ENCODE measurements at places on chromosomes 3 and 15.
A peak's percentile ranks its signal among the peaks of the same experiment; 100 is the strongest.

- DNase-seq = no peak
Measured at GRCh38 chr15:65396283-65396964, 18.6 kb upstream of the IGDCC3 start.

DNA sequence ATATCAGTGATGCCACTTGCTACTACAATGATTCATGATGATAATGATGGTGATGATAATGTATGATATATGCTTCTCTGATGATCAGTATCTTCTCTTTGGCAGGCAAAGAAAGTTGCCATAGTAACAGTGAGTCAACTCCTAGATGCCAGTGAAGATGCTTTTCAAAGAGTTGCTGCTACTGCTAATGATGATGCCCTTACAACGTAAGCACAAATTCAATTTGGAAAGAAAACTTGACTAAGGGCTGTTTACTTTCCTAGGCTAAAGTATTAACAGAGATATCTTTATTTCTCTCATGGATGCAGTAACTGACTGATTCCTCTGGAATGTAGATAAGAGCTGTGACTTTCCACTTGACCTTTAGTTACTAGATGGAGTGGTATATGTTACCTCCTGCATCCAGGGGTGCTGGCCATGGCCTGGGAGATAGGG is 27.8 kb downstream of the ADGRG7 start:
- no peak for DNase-seq

- no peak for DNase-seq
Measured at GRCh38 chr15:45164914-45165313, 22.9 kb downstream of the SHF start.

DNA sequence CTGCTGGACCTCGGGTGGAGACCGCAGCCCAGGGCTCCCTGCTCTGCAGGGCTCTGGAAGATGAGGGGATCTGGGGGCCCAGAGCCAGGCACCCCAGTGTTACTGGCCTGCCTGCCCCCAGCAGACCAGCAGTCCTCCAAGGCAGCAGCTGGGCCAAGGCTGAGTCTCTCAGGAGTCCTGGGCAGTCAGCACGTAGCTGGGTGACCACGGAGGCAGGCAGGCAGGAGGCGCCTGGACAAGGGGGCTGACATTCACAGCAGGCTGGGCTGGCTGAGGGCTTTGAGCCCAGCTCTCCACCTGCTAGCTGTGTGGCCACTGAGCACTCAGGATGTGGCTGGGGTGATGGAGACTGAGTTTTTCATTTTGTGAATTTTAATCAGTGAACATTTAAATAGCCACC is 67.9 kb downstream of the IQSEC1 start:
- no peak for DNase-seq

- DNase-seq = no peak
Measured at GRCh38 chr3:70919661-70920060, 607.2 kb upstream of the MDFIC2 start.

- no peak for DNase-seq
Measured at GRCh38 chr3:108352176-108352575, 55.8 kb downstream of the HHLA2 start.

DNA sequence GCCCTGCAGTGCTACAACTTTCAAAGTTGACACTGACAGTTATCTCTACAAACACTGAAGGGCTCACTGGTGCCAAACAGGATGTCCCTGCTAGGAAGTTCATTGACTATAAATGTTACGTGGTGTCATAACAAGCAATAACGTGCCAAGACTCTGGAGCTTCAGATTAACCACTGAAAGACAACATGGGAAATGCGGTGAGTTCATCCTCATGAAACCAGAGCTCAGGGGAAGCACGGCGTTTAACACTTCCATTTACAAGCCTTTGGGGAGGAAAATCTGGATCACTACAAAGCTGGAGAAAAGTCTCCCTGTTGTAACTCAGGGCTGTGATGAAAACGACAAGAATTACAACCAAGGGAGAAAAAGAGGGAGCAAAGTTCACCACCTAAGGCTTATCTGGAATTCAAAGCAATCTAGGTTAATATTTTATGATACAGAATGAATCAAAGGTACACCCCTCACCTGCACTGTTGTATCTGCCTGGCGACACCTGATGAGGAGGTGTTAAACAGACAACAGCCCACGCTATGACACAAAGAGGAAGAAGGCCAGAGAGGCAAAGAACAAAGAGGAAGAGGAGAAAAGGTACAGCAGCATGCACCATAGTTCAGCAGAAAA is 27.0 kb downstream of the SHQ1 start:
- no peak for DNase-seq

GRCh38 chr3:23480329-23480714 is 277.2 kb downstream of the UBE2E2 start:
- DNase-seq = no peak

DNA sequence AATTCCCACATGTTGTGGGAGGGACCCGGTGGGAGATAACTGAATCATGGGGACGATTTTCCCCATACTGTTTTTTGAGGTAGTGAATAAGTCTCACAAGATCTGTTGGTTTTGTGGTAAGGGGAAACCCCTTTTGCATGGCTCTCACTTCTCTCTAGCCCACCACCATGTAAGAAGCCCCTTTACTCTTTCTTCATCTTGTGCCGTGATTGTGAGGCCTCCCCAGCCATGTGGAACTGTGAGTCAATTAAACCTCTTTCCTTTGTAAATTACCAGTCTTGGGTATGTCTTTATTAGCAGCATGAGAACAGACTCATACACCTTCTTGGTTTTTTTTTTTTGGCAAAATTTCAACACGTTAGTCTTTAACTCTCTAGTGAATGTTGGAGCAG is 18.1 kb downstream of the ARL8B start:
- no peak for DNase-seq

GRCh38 chr15:39230205-39230907 is 350.5 kb upstream of the THBS1 start:
- no peak for DNase-seq

- DNase-seq = no peak
Measured at GRCh38 chr3:193701953-193702635, 109.1 kb downstream of the OPA1 start.

GRCh38 chr3:104596551-104596950 is 770.2 kb upstream of the ALCAM start:
- peak; percentile 34 for DNase-seq

- no peak for DNase-seq
Measured at GRCh38 chr3:64223791-64224745, 1.2 kb downstream of the PRICKLE2 start.

GRCh38 chr3:34382859-34383258 is 584.4 kb downstream of the PDCD6IP start:
- DNase-seq = no peak

GRCh38 chr3:57199895-57200297 is at the start of gene HESX1:
TSS of gene HESX1 (minus strand) at chr3:57199978. CDS start at chr3:57199918, 60 bp downstream.
- DNase-seq = no peak

GRCh38 chr3:45026038-45026437 is at the start of gene CLEC3B:
TSS of gene CLEC3B (plus strand) at chr3:45026303. CDS start at chr3:45026363, 60 bp downstream.
- no peak for DNase-seq

DNA sequence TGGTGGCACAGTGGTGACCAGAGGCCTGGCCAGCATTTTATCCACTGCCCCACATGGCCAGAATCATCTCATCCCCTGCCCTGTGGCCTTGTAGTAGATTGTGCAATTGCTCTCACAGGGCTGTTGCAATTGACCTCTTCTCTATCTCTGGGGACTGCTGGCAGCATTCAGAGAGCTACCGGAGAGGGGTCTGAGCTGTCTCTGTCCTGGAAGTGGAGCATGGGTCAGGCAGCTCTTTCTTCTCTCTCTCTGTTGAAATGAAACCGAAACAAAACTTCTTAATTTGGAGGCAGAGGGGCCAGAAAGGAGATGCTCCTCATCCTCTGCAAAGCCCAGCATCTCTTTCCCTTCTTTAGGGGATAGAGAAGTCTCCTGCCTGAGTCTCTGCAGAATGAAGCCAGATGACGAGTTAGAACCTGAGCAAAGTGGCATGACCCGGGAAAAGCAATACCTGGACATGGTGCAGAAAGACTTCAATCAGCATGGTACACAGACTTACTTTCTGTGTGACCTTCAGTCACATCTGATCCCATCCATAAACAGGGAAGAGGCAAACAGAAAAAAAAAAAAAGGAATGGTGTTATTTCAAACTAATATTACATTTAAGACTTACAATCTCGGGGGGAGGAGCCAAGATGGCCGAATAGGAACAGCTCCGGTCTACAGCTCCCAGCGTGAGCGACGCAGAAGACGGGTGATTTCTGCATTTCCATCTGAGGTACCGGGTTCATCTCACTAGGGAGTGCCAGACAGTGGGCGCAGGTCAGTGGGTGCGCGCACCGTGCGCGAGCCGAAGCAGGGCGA is 144.5 kb upstream of the BCL6 start:
- DNase-seq = no peak

GRCh38 chr3:122962149-122962548 is 65.4 kb downstream of the SEMA5B start:
- no peak for DNase-seq

- DNase-seq = no peak
Measured at GRCh38 chr3:179591313-179591712, 13.1 kb downstream of the MRPL47 start.

DNA sequence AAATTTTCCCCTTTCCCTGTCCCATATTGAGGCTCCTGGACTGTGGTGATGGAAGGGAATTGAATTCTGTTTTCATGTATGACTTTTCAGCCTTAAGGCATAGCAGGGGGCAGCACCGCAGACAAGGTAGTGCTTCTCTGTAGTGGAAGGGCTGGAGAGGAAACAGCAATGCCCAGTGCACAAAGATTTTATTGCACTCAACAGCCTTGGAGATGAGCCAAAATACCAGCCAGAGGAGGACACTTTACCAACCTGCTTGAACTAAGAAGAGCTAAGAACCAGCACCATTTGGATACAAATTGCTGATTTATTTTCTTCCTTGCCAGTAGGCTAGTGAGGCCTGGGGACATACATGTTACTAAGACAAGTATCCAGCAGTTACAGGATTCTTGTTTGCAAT is 98.7 kb downstream of the KCNMB2 start:
- DNase-seq = peak; percentile 7

GRCh38 chr3:3800080-3800455 is 837 bp downstream of the LRRN1 start:
- no peak for DNase-seq

GRCh38 chr3:100073714-100074307 is 40.5 kb downstream of the FILIP1L start:
- no peak for DNase-seq

DNA sequence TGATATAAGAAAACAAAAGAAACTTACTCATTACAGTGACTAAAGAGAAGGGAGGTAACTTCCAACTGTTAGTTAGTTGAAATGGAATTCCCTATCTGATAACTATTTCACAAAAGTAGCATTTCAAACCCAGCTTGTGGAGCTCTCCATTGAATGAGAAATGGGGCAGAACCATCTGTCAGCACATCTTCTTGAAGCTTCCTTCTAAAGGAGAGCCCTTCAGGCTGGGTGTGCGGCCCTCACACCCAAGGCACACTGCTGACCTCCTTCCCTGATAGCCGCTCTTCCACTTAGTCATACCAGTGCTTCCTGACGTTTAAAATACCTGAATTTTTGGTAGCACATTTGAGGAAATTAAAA is 28.1 kb upstream of the VEPH1 start:
- no peak for DNase-seq

DNA sequence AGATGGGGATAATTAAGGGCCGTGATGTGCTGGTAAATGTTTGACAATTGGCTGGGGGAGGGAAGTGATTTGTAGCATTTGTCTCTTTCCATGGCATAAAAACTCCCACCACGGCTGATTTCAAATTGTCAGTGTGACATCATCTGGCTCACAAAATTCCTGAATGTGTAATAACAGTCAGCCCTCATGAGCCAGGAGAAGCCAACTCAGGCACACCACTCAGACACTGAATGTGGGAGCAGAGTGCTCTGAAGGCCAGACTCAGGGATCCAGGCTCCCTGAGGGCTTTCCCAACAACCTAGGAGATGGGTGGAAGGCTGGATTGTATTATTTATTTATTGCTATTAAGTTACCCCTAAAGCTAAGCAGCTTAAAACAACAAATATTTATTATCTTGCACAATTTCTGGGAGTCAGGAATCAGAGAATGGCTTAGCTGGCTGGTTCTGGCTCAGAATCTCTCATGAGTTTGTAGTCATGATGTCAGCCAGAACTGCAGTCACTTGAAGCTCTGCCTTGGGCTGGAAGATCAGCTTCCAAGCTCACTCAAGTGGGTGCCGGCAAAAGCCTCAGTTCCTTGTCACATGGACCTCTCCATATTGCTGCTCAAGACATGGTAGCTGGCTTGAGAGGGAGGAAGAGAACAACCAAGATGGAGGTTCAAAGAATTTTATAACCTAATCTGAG is 6.5 kb upstream of the CPEB1 start:
- DNase-seq = no peak

GRCh38 chr15:58530056-58530590 is 98.3 kb downstream of the LIPC start:
- no peak for DNase-seq

GRCh38 chr15:24985224-24985623 is 30.4 kb downstream of the SNRPN start:
- DNase-seq = no peak

DNA sequence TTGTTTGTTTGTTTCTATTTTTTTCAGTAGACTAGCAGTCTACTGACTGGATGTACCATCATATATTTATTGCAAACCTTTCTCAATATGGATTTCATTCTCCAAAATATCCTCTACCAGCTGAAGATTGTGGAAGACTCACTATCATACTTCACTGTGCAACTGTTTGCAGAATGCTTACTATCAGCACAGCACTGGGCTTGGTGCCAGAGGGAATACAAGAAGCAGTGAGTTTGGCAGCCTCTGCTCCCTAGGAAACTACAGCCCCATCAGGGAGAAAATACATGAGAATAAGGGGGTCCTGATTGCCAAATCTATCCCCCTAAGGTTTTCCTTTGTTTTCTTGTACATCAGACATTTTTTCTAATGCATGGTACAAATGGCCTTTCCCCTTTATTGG is 27.5 kb downstream of the AQP9 start:
- DNase-seq = peak; percentile 8

GRCh38 chr15:66149871-66150270 is 103.7 kb downstream of the MEGF11 start:
- no peak for DNase-seq

DNA sequence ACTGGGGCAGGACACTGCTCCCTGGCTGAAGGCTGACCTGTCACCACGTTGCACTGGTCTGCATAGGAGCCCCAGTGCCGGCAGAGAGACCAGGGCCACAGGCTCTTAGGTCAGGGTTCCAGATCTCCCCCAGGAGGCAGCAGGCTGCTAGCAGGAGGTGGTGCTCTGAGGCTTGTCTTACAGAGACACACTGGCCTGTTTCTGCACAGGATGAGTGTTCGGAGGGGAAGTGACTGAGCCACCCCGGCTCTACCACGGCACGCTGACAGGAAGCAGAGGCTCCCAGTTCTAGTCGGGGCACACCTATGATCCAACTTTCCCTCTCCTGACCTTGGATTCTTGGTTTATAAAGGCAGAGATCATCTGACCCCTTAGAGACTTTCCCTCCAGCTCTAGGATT is 8.6 kb downstream of the FBXL22 start:
- DNase-seq = no peak

GRCh38 chr15:57245130-57245529 is 131.2 kb upstream of the CGNL1 start:
- DNase-seq = no peak

GRCh38 chr3:144031938-144032337 is 60.3 kb downstream of the DIPK2A start:
- no peak for DNase-seq

- DNase-seq = no peak
Measured at GRCh38 chr3:28808068-28808467, 459.4 kb upstream of the AZI2 start.
